ENCODE measurements at places on chromosomes 7 and 10.

DNA sequence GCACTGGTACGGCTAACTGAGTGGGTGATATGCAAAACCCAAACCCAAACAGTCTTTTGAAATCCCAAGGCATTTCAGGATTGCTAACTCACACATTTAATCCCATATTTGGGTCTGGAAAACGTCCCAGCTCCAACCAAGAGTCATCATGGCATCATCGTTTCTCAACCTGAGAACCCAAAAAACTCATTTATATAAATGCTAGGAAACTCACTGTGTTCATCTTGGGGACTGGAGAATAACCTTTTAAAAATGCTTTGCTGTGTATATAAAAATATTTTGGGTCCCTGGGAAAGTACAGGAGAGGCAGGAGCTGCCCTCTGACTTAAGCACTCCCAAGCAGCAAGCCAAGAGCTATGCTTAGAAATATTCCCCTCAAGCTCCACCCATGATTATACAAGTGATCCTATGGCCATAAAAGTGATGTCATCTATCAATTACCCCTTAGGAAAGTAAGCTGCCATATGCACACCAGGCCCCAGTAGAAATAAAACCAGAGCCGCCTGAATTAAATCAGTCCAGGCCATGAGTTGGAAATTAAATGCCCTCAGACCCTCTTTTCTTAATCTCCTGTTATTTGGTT, 352.1 kb downstream of the FRMD4A start:
- DNase-seq: no peak

- no peak for DNase-seq
Measured at GRCh38 chr10:70328018-70328417, 44.2 kb upstream of the NPFFR1 start.

DNA sequence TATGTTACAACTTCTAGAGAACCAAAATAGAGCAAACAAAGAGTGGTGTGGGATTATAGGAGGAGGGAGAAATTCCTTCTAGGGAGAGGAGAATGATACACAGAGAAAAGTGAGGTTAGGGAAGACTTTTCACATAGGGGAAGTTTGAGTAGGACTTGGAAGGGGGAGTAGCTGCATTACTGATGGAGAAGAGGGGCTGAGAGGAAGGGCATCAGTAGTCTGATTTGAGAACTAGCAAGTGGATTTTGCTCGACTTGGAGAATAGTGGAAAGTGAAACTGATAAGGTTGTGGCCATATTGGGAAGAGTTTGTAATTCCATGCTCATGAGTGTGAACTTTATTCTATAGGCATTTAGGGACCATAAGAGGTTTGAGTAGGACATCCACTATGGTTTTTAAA, 6.1 kb downstream of the NRF1 start:
- no peak for DNase-seq

DNA sequence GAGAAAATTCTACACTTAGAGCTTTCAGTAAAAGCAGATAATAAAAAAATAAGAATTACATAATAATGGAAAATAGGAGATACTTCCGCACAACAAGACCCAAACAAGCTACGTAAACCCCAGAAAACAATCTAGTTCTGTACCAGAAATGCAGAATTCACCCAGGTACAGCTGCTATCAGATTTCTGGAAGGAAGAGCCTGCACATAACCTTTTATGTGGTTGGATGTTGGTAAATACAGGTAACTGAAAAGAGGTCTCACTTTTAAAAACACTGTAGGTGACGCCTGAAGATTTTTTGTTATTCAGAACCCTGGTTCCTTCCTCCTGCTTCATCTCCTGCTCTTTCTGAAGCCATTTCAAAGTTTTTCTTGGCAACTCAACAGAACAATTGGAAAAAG, 29.9 kb downstream of the PANK1 start:
- DNase-seq: no peak

DNA sequence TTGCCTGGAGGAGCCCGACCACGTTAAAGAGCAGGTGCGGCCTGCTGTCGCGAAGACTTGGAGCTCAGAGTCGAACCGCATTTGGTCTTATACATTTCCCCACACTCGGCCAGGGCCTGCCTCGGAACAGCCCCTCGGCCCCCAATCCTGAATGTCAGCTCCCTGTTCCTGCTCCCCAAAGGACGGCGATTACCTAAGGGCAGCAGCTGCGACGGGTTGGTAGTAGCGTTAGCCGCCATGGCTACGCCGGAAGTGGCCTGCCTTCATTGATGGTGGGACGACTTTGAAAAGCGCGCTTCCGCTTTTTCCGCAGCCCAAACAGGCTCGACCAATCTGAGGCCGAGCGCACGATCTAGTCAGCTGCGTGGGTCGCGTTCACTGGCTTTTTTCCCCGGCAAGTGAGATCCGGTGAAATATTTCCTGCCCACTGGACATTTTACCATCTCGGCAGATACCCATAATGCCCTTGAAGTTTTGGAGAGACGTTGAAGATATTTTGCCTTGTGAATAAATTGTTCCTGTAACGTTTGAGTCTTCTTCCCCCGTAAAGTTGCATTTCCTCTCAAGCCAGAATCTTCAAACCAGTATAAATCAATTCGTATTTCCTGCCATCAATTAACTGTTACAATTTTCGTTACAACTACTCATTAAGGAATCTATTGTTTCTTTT, at the start of gene LSM5:
LSM5 (minus strand) TSS at position 254 of the 670 bp plus-strand sequence; CDS start at position 239, 15 bp downstream.
- DNase-seq: peak; percentile 91

- no peak for DNase-seq
Measured at GRCh38 chr10:96252730-96253129, 18.6 kb downstream of the BLNK start.

GRCh38 chr10:58384095-58384494, 1.1 kb upstream of the TFAM start:
- no peak for DNase-seq

DNA sequence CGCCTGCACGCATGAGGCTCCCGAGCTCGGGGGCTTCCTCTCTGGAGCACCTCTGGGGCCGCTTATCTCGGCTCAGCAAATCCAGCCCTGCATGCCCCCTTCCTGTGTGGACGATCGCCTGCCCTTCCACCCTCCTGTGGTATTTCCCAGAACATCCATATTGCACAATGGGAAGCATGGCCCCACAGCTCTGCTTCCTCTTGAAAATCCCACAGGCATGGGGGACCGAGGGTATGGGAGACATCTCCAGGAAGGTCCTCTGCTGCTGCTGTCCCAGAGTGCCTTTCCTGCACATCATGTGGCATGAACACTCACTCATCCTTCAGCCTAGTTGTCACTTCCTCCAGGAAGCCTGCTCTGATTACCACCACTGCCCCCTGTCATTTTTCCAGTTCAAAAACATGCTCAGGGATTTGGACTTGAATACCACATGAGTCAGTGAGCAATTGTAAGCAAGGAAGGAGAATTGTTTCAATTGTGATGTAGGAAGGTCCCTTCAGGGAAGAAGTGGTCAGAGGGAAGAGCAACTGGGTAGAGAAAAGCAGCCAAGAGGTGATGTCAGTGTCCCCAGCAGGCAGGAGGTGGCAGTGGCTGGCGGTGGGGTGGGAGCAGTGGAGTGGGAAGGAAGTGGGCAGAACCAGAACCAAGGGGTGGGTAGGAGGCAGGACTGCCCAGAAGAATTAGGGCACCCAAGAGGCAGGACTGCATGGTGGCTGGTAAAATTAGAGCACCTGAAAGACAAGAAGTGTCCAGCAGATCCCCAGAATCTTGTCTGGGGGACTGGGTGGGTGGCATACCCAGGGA, 67.5 kb upstream of the ZMIZ1 start:
- DNase-seq: no peak

DNA sequence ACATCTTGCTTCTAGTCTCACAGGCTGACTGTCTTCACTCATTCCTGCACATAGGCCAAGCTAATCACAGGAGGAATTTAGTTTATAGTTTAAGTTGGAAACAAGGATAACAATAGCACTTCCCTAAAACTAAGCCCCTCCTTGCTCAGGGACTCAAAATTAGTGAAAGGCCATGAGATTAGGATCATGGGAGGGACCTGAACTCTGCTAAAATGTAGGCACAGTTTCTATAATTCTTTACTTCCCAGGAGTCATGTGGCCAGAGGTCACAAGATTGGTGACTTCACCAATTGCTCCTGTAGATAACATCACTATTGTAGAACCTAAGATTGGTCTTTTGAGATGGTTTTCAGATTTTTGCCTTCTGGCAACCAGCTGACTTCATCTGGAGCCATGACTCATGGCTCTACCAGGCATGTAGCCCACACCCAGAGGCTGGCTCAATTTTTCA, 14.8 kb upstream of the UPP1 start:
- DNase-seq: no peak

DNA sequence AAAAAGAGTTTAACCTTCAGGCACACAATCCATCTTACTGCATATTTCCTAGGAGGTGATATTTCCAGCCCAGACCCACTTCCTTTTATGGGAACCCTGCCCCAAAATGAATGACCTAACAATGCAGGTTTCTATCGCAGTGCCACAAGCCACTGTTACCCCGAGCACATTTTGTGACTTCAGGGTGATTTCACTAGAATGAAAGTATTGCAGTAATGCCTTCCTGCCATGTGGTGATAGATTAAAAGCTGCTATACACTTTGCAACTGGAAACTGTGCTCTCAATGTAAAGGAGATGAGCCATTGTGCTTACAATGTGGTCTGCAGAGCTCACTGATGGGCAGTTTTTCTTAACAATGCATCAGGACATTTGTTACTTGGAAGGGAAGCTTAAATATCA, 90.5 kb upstream of the RSU1 start:
- no peak for DNase-seq

- no peak for DNase-seq
Measured at GRCh38 chr7:74037609-74038008, 9.6 kb downstream of the ELN start.

DNA sequence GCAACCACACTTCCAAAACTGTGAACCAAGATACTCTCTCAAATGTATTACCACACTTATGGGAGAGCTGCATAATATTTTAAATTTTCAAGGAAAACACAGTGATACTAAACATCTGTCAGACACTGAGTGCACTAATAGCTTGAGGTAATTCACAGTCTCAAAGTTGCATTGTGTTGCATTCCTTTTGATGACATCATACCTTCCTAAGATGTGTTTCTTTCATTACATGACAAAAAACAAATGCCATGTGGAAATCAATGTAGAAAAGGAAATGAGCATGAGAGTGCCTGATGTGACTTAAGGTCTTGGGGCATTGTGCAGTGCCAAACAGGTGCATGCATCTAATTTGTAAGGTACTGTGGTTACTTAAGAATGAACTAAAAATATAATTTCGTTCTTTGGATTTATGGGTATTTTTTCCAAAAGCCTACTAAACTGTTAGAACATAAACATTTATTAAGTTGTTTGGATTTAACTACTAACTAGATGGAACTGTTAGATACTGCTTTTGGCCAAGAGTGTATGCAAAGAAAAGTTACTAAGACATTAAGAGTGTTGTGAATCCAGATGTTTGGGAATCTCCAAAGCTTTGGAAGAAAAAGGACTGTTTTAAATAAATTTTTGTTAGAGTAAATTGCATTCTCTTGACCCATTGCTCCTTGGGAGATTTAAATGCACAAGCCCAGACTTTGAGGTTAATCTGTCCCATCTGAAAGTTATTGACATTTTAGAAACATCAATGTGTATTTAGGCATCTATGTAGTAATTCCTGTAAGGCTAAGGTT, 496.2 kb upstream of the SEMA3D start:
- no peak for DNase-seq

GRCh38 chr7:32042900-32043299, 27.3 kb downstream of the PDE1C start:
- no peak for DNase-seq

DNA sequence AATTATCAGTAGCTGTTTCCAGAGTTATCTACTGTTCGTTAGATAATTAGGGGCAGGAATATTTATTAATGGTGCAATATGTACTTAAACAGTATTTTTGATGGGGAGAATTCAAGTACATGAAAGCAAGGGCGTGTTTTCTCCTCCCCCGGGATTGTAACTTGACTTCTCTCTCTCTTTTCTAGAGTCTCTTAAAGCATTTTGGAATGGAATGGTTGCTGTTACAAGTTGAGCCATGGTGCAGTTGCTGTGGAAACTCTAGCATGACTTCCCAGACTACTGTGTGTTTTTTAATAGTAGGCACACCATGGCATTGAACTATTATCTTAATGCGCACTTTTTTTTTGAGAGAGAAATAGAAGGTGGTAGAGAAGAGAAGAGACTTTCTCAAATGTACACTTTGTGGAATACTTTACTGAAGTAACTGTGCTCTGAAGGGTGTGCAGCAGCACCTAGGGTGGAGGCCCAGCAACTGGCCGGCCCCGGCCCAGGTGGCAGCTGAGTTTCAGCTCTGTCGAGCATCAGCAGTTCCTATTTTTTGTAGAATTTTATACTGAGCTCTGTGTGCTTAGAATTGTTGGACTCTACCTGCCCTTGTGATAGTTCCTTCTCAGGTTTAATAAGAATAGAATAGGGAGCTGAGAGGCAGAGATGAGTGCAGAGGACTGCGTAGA, 64.4 kb downstream of the CCNY start:
- DNase-seq: no peak

- DNase-seq: no peak
Measured at GRCh38 chr7:137538361-137538762, 194.8 kb upstream of the PTN start.

DNA sequence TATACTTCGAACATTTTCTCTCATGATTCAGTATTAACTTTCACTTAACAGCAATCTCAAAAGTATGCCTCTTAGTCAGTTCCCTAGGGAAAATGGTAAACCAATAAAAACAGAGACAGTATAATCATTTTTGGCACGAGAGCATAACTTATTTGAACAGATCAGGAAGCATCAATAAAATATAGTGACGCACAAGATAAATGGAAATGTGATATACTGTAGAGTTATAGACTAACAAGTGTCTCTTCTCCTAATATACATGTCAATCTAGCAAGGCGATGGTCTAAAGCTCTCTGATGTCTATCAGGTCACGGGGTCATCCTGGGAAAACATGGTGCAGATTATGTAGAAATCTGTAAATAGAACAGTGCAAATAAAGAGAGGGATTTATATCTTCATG, 131.6 kb downstream of the HGF start:
- no peak for DNase-seq

DNA sequence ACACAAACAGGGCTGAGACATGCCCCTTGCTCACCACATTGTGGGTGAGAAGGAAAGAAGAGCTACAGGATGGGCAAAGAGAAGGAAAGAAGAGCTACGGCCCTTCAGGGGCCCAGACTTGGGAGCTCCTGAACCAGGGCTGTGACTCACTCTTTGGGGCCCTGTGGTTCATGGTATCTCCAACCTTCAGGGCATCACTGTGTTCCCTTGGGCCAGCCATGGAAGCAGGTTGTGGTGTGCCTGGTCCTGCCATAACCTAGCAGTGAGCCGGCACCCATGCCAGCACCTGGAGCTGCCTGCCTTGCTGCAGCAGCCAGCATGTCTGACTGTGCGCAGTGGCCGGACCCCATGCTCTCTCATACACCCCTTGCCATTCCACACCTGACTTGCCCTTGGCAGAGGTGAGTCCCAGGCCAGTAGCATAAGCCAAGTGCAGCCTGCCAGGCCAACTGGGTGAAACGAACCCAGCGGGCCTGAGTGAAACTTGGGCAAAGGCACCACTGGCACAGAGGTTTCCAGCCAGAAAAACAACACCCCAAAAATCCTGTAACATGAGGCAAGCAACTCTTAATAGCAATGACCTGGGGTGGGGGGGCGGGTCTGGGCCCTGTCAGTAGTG, 89.0 kb upstream of the CACUL1 start:
- DNase-seq: no peak

GRCh38 chr10:22231260-22231659, 13.4 kb upstream of the EBLN1 start:
- no peak for DNase-seq
